ENCODE measurements at places on chromosomes 7 and 10. TPM values are rescaled to one million over a fixed set of nuclear protein-coding genes. Genes with fewer than 3 reads are reported as not detected.
A peak's percentile ranks its signal among the peaks of the same experiment; 100 is the strongest.

DNA sequence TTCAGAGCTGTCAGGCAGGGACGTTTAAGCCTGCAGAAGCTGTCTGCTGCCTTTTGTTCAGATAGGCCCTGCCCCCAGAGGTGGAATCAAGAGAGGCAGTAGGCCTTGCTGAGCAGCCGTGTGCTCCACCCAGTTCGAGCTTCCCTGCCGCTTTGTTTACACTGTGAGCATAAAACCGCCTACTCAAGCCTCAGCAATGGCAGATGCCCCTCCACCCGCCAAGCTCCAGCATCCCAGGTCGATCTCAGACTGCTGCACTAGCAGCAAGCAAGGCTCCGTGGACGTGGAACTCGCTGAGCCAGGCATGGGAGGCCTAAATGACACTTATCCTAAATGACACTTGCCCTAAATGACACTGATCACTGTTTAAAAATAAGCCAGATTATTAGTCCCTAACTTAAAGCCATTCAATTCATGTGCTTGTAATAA, 6.8 kb upstream of the ASB15 start:
- DNase-seq: no peak

ZMYND11 gene
- polyA plus RNA-seq: 60.4 TPM

DNA sequence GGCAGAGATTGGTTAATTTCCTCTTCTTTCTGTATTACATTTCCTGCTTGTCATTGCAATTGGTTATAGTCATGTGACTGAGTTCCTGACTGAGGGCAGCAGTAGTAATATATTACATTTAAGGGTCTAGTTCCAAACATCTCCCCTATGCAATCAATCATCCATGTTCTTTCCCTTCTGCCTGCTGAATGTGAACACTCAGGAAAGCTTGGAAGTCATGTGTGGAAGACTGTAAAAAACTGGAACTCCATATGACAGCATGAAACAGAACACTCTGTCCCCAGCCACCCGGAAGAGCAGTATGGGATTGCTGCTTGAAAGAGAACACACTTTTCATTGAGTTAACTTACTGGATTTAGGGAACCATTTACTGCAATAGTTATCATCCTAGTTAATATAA, 459.7 kb upstream of the SEMA3A start:
- DNase-seq: no peak

- DNase-seq: no peak
These were observed 89.1 kb upstream of the KLF14 start for GRCh38 chr7:130823060-130823459.

GRCh38 chr7:104814671-104815400, 199.2 kb upstream of the KMT2E start:
- DNase-seq: no peak

- no peak for DNase-seq
These were observed 11.5 kb upstream of the KLRG2 start for GRCh38 chr7:139494835-139495579.

PARP12 gene
- polyA plus RNA-seq: 11.3 TPM

- DNase-seq: no peak
These were observed 19.0 kb downstream of the SRI start for GRCh38 chr7:88200789-88201188.

- DNase-seq: no peak
These were observed 455 bp upstream of the SPAG6 start for GRCh38 chr10:22344781-22345300.

GRCh38 chr7:47937711-47938573, 10.3 kb downstream of the PKD1L1 start:
- DNase-seq: no peak

DNA sequence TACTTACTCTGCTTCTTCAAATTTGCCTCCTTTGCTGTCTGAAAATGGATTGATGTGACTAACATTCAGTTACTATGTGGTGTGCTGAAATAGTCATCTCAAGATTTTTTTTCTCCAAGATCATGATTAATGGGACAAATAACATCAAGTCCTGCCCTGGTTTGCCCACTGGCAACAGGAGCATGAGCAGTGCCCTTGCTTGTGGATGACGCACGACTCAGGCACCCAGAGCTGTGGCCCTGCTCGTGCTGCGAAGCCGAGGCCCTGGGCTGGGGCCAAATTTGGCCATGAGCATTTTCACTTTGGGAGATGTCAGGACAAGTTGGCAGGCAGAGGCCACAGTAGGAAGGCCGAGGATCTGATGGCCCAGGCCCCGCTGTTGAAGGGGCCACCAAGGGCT, 239.8 kb upstream of the IGFBP3 start:
- DNase-seq: no peak

KCNMA1 gene
- 15.1 TPM for polyA plus RNA-seq

DNA sequence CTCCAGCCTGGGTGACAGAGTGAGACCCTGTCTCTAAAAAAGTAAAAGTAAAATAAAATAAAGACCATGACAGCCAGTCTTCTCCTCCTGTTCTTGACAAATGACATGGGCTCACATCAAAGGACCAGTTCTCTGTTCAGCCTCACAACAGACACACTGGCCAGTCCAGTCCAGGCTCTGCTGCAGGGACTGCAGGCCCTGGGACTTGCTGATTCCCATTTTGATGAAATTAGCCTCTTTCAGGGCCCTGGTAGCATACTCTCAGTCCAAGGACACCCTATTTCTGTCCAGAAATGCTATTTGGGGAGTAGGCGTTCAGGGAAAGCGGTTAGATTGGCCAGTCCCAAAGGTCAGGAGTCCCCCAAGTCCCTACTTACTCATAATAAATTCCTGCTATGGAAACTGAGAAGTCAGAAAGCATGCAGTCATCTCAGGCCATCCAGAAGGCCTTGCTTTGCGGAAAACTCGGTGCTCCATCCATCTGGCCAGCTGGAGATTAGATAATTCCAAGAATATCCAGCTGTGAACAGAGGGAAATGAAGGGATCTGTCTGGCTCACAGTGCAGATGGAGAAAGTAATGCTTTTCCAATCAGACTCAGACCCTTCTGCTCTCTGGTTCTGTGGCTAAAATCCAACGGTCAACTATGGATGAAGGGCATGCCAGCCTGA, 74.4 kb downstream of the RAB11FIP2 start:
- peak; percentile 83 for DNase-seq

DNA sequence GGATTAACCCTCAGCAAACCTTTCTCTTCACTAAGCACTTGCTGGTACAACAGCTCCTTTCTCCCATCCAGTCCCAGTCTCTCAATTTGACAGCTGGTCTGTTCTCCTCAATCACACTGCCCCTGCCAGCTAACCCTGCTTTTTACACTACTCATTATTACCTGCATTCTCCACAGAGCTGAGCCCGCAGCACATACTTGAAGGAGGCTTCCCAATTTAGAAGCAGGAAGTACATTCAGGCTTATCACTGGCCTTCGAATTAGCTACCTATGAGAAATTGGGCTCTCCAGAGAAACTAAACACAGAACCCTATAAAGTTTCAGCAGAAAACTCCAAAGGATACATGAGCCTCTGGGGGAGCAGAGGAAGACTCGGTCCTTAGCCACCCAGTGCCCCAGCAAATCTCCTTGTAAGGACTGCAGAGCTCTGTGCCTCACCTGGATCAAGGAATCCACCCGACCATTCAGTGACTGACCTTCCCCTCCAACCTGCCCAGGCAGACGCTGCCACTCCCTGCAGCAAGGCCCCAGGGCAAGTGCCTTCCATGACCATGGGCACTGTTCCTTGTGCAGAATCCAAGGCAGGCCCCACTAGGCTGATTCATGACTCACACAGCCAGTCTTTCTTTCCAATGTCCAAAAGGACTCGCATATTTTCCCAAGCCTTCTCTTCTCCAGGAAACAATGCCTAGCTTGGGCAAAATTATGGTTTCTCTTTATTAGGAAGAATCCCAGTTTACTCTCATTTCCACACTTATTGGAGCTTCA, 68.0 kb downstream of the VOPP1 start:
- DNase-seq: no peak

GRCh38 chr10:17954861-17955260, 3.1 kb downstream of the SLC39A12 start:
- no peak for DNase-seq

DNA sequence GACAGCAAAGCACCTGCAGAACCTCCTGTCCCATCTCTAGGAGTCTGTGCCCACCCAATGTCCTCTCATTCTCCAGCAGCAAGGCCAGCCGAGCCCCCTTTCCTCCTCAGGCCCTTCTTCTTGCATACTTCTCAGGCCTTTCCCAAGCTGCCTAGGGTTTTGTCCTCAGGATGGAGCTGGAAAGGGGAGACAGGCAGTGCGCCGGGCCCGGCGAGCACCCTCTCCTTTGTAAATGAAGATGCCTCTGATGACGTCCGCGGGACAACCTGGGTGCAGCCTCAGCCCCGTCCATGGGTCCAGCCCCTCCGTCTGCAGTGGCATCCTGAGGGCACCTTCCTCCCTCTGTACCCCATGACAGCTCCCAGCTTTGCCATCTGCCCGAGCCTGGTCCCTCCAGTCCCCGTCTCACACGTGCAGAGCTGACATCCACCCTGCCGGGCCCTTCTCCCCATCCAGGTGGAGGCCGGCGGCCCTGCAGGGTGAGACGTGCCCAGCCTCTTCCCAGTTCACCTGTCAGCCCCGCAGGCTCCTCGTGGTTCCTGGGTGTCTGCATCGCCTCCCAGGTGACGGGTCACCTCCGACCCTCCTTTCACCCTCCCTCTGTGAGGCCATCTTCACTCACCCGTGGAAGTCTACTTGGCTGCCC, 36.4 kb downstream of the JAKMIP3 start:
- DNase-seq: no peak

DNA sequence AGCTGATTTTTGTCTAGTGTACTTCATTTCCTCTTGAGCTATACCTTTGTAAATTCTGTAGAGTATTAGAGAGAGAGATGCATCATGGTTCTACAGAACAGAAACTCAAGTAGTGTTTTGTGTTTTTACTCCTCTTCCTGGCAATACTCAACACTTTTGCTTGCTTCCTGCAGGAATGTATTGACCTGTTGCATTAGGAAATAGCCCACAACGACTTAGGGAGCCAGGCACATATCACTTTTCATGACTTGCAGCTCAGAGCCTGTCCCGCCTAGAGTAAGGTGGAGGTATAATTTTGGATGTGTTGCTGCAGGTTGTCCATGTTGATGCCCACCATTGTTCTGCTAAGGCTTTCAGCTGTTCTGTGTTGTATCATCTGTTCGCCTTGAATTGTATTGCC, 216.3 kb downstream of the SDK1 start:
- no peak for DNase-seq

- DNase-seq: no peak
These were observed 24.6 kb upstream of the TMEM273 start for GRCh38 chr10:49212783-49213182.

DNA sequence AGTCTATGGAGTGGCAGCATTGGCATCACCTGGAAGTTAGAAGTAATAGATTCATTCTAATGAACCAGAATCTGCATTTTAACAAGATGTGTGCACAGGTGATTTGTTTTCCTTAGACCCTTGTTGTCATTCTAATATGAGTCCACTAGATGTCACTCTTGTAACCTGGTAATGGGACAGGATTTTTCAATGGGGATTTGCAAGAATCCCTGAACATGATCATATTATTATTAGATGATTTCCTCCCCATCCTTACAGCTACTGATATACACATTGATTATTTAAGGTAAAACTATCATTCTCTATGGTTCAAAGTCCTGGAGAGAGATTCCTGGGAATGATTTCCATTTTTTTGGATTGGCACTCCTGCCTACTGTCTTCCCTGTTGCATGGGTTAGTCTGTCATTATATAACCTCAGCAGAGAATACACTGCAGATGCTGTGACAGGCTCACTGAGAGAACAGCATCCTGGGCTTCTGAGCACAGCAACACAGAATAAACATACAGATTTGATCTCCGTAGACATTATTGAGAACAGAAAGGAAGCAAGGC, 194.9 kb downstream of the SUGCT start:
- DNase-seq: peak; percentile 53
